Glomerular endothelial cell (primary cell): ENCODE measurements at places on chromosomes 12 and 14. TPM values are rescaled to one million over a fixed set of nuclear protein-coding genes. Genes with fewer than 3 reads are reported as not detected.

CCDC175 gene
- not detected in 2 replicates for total RNA-seq

NKX2-8 gene
- not detected in 2 replicates for total RNA-seq

CCDC77 gene
- 9.8 and 10.9 TPM in 2 replicates for total RNA-seq

ATL1 gene
- 2.9 and 6.3 TPM in 2 replicates for total RNA-seq

C14orf119 gene
- 41.0 and 73.7 TPM in 2 replicates for total RNA-seq

GALC gene
- 9.6 and 30.1 TPM in 2 replicates for total RNA-seq

CCDC92 gene
- total RNA-seq: 22.9 and 30.9 TPM in 2 replicates

ADCY4 gene
- total RNA-seq: 63.3 and 115 TPM in 2 replicates

TAS2R46 gene
- total RNA-seq: 1.6 TPM in 1 of 2 replicates, not detected in the other

TCL1B gene
- total RNA-seq: not detected in 2 replicates

ASIC1 gene
- 2.5 TPM in 2 replicates for total RNA-seq

ADAMTS20 gene
- not detected in 2 replicates for total RNA-seq

HOXC11 gene
- total RNA-seq: 0.23 TPM in 1 of 2 replicates, not detected in the other

TMEM106C gene
- total RNA-seq: 27.9 and 44.5 TPM in 2 replicates

LRP1-AS gene
- not detected in 2 replicates for total RNA-seq

APEX1 gene
- total RNA-seq: 152 and 255 TPM in 2 replicates

GPR137C gene
- total RNA-seq: 0.63 and 2.1 TPM in 2 replicates

SERPINA3 gene
- total RNA-seq: 0.10 and 0.29 TPM in 2 replicates

PLEKHG7 gene
- total RNA-seq: not detected in 2 replicates

DIP2B gene
- total RNA-seq: 29.6 and 33.7 TPM in 2 replicates

RERGL gene
- total RNA-seq: 1.1 TPM in 1 of 2 replicates, not detected in the other

B4GALNT3 gene
- total RNA-seq: 0.44 and 0.64 TPM in 2 replicates

CATSPERB gene
- not detected in 2 replicates for total RNA-seq

SAMD15 gene
- total RNA-seq: 1.1 and 3.3 TPM in 2 replicates

POTEM gene
- total RNA-seq: not detected in 2 replicates

ZFYVE1 gene
- 28.5 and 34.6 TPM in 2 replicates for total RNA-seq

IRF2BPL gene
- 23.7 and 34.2 TPM in 2 replicates for total RNA-seq

TESPA1 gene
- not detected in 2 replicates for total RNA-seq

SIX6 gene
- not detected in 2 replicates for total RNA-seq

NELL2 gene
- 0.35 TPM in 1 of 2 replicates, not detected in the other for total RNA-seq

CFAP54 gene
- total RNA-seq: 7.5 and 11.7 TPM in 2 replicates

CMA1 gene
- total RNA-seq: not detected in 2 replicates

MED6 gene
- total RNA-seq: 24.0 and 26.8 TPM in 2 replicates

PLEKHA5 gene
- total RNA-seq: 11.2 and 11.7 TPM in 2 replicates

ATP2B1 gene
- 24.1 and 37.0 TPM in 2 replicates for total RNA-seq

OR6C2 gene
- not detected in 2 replicates for total RNA-seq

TAS2R10 gene
- total RNA-seq: 0.15 and 1.1 TPM in 2 replicates

PTPRB gene
- 58.9 and 147 TPM in 2 replicates for total RNA-seq
